ENCODE measurements at places on chromosomes 11 and 22. TPM values are rescaled to one million over a fixed set of nuclear protein-coding genes. Genes with fewer than 3 reads are reported as not detected.

PHLDA2 gene
- total RNA-seq: 2.4 TPM

RAG1 gene
- total RNA-seq: 1.0 TPM

OR5B21 gene
- total RNA-seq: not detected

OR10W1 gene
- total RNA-seq: not detected

CRYAB gene
- total RNA-seq: 0.13 TPM

- no peak for DNase-seq
Measured at GRCh38 chr11:73219396-73220285, 1.6 kb downstream of the P2RY2 start.

GRCh38 chr11:46526216-46527215, 67.3 kb downstream of the AMBRA1 start:
- no peak for DNase-seq

DNA sequence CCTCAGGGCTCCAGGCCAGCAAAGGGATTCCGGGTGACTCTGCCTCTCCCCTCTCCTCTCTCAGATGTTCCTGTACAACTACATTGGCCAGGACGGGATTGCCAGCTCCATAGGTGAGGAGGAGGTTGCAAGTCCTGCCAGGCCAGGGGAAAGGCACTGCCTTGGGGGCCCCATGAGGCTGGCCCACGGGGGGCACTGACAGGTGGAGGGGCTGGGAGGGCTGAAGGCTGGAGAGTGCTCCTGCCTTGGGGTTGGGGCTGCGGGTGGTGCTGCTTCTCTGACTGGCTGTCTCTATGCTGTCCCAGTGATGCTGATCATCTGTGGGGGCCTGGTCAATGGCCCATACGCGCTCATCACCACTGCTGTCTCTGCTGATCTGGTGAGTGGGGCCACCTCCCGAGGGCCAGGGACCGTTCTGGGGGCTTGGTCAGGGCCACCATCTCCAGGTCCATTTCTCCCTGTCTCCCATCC, 21.7 kb downstream of the SLC37A2 start:
- no peak for DNase-seq

GRCh38 chr11:113281052-113281725, 33.2 kb upstream of the TTC12 start:
- DNase-seq: no peak
